CD4-positive, alpha-beta T cell (primary cell): ENCODE measurements at places on chromosomes 3 and 15. TPM values are rescaled to one million over a fixed set of nuclear protein-coding genes. Genes with fewer than 3 reads are reported as not detected.

The BCHE gene
- not detected for total RNA-seq

The FGF12 gene
- not detected for total RNA-seq

The ACOX2 gene
- total RNA-seq = not detected

The PAK6 gene
- total RNA-seq = 0.34 TPM

The COLQ gene
- total RNA-seq = 3.7 TPM

The DNAH12 gene
- total RNA-seq = 0.19 TPM

The ADPRH gene
- 0.36 TPM for total RNA-seq
